ENCODE measurements at places on chromosomes 3 and 15.

DNA sequence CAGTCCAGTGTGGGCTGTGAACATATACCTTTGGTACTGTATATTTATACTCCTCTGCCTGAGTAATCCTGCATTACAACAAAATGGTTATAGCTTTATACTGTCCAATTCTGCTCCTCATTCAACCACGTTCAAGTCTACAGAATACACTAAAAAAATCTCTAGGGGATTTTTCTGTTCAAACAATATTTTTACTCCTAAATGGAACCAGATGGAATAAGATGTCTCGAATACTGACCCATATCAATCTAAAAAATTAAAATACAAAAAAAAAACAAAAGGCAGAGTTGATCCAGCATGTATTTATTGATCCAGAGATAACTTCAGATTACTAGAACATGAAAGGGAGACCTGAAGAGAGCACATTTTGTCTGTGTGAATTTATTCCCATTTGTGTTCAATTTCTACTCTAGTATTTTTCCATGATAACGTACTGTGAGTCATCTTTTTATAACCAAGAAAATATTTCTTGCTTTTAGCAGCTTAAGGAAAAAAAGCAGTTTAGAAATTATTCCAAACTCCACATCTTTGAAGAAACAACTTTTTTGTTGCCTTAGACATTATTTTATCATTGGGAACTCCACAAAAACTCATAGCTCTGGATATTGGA lies 910.7 kb downstream of the TBL1XR1 start:
- DNase-seq: no peak

DNA sequence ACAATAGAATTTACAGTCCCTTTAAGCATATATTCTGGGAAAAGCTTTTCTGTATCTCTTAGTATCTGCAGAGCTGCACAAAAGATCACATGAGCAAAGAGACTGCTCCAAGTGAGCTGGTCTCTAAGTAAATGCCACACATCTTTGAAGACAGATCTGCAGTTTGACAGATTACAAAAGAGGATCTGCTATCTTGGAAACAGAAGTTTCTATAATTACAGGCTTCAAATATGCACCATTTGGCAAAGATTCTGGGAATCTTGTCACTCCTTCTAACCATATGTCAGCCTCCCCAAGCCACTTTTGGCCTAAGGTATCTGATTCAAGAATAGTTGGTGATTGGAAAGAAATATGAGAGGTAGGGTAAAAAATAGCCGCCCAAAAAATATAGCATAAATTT lies 9.6 kb upstream of the CFAP44 start:
- DNase-seq: no peak

- DNase-seq: no peak
Observed at GRCh38 chr3:24578951-24579421, 84.3 kb upstream of the THRB start.

GRCh38 chr15:28167042-28167441 lies 67.9 kb upstream of the OCA2 start:
- DNase-seq: no peak

DNA sequence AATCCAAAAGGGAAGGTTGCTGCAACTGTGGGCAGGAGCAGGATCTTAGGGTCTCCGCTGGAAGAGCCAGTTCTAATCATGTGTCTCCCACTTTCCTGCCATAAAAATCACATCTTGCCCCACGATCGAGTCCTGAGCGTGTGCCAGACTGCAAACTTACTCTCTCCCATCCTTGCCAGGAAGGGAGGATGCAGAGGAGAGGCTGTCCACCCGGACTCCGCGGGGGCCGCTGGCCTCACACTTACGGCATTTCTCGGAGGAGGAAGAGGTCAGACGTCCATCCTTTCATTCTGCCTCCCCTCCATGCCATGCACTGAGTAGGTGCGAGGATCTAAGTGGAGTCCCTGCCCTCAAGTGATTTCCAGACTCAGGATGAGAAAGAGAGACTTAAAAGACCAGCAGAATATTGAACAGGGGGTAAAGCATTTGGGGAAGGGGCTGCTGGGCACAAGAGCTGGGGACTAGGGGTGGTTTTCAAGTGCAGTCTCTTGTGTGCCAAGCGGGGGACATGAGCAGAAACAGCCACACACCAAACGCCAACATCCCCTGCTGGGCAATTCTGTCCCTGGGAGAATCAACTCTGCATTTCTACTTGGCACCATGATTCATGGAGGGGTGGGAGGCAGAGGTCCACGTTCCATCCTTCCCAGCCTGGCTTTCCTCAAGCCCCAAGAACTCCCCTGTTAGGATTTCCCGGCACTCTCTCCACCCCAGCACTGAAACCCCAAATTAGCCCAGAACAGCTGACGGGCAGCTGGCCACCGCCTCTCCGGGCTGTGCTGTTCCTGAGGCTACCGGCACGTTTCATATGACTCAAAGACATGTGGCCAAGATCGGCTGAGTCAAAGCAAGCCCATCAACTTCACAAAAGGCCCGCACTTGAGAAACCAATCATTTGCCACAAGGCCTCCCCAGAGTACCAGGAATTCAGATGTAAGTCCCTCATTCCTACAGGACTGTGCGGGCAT lies 11.6 kb downstream of the OXTR start:
- DNase-seq: no peak

DNA sequence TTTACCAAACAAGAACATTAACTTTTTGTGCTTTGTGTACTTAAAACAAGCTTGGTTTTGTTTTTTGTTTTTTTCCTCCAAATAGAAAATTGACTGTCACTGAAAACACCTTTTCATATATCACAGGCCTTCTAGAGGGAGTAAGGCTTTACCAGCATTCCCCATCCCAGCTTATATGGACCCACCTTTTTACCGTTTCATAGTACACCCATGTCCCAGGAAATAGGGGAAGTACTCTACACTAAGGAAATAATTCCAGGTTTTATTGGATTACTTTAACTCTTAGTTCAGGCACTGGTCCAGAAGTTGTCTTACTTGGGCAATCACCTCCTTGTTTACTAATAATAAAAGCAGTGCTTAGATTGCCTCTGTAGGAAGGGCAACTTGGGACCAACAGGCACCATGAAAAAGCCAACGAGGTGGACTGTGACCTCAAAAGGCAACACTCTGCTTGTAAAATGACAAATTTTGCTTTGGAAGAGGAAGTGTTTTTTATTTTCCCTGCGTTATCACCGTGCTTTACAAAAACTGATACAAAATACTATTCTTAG lies 26.2 kb downstream of the HMG20A start:
- no peak for DNase-seq

DNA sequence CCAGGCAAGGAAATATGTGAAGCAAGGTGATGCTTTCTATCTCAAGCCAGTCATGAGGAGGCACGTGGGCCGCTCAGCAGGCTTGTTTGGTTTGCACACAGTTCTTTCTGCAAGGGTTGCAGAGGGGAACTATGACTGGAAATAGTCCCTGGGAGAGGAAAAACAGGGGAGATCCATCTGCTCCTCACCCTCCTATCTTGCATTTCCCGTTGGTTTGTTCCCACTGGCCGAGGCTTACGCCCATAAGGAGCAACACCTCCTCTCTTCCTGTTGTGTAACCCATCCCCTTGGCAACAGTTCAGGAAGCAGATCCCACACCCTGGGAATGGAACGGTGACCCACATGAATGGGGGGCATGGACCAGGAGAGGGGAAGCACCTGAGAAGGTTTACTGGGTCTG lies 72.1 kb upstream of the MAGI1 start:
- no peak for DNase-seq

GRCh38 chr3:111333642-111334041 lies 208.4 kb upstream of the CD96 start:
- DNase-seq: no peak

DNA sequence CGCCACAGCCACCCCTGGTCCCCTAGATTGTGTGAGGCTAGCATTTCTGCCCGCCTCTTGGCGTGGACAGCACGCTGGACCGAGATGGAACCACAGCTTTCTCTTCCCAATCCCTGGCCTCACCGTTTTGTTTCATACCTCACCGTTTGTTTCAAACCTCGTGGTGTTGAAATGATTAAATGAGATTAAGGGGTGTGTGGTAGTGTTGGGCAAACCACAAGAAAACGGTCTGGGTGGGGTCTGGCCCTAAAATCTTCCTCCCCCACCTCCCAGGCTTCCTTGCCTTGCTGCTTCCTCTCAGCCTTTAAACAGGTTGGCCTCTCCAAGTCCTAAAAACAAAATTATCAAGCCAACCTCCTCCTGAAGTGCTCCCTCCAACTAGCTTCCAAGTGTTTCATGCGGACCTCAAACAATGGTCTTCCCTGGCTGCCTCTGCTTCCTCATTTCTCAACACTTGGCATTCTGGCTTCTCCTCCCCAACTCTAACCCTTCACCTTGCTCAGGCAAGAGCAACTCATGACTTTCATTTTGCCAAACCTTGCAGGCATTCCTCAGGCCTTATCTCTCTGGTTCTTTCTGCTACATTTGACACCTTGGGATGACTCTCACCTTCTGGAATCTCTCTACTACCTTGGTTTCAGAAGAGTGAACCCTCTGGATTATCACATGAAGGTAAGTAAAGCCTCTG lies 1.4 kb upstream of the ATP13A3 start:
- DNase-seq: no peak

- no peak for DNase-seq
Observed at GRCh38 chr15:36784098-36784670, 204.8 kb downstream of the CDIN1 start.

GRCh38 chr3:86519819-86520218 lies 471.1 kb downstream of the VGLL3 start:
- DNase-seq: no peak

- DNase-seq: no peak
Observed at GRCh38 chr3:4565809-4566501, 72.8 kb downstream of the ITPR1 start.

- DNase-seq: no peak
Observed at GRCh38 chr3:99875929-99876841, 58.5 kb downstream of the CMSS1 start.

DNA sequence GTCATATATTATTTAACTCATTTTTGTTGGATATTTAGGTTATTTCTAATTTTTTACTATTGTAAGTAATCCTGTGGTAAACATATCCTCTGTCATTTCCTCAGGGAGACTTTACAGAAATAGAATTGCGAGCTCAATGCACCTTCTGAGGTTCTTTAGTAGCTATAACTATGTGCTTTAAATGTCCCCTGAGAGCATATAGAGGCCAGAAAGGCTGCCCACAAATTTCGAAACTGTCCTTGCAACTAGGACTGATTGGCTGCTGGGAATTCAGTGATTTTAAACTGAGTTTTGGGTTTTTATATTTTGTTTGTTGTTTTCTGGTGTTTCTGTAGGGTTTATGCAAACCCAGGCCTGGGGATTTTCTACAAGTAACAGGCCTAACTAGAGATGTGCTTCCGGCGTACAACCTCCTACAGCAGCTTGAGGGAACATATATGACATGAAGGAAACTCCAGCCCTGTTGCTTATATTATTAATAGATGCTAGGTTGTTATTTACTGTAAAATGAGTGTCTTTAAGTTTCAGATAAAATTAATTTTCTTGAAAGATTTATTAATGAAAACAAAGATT lies 29.1 kb upstream of the P4HTM start:
- no peak for DNase-seq

DNA sequence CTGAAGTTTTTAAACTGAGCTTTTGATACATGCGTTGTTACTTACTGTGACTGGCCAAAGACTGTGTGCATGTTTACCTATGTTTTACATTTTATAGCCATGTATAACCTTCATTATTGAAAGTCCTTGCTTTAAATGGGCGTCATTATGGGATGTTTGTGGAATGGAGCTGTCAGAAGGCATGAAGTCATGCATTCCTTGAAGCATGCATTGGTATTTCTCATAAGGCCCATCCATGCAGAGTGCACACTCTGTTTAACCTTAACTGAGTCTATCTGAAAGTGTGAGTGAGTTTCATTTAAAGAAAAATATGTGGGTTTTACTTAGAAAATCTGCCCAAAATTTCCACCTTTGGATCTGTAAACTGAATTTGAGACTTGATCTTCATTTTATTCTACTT lies 51.1 kb downstream of the PSMD6 start:
- no peak for DNase-seq

DNA sequence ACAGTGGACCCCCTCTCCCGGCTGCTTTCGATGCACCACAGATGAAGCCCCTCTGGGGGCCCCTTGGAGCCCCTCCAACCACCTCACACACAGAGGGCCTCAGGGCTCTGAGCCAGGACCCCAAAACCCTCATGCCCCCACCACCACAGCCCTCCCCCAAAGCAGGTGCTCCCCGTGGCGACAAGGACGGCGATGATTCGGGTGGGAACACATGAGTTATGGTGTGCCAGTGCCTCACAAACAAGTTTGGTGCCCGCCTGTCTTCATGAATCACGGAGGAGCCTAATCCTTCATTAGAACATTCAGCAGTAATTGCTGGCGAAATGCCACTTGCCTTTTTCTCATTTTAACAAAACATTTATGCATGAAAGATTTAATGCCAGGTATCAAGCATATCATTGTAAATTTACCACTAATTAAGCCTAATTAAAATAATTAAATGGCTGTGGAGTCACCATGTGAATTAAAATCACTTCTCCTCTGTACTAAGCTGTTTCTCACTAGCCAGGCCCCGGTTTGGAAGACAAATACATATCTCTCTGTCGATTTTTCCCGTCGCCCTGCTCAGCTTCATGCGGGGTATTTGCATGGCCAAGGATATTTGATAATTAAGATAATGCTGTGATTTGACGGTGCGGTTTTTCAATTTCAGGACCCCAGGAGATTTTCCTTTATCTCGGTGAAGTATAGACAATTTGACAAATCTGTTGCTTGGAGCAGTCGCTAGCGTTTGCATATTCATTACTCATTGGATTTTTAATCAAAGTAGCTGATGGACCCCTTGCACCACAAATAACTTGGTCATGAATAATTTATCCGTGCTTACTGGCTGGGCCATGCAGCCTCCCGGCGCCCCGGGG lies 157.0 kb downstream of the TLE3 start:
- no peak for DNase-seq

DNA sequence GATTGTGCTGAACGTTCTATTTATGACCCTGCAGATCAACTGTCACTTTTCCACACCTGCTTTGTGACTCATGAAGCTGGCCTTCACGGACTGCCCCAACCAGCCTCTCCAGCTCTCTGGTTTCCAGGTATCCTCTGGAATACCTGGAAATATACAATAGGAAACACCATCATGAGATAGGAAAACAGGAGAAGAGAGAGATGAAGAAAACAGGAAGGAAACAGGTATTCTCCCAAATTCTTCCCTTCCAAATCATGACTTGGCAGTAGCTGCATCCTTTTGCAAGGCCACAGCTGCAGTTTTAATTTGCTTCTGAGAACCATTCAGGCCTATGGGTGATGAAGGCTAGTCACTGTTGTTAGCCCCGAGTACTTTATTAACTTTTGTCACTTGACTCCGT lies 909.1 kb downstream of the EPHA3 start:
- no peak for DNase-seq

GRCh38 chr3:63968612-63969350 lies 54.5 kb downstream of the PSMD6 start:
- DNase-seq: no peak
